Left forelimb (tissue), 1 donor: ENCODE measurements at places on chromosomes 6 and 20.

- DNase-seq, result no peak
Observed at GRCh38 chr6:143952947-143953701, 54.9 kb downstream of the PLAGL1 start.

DNA sequence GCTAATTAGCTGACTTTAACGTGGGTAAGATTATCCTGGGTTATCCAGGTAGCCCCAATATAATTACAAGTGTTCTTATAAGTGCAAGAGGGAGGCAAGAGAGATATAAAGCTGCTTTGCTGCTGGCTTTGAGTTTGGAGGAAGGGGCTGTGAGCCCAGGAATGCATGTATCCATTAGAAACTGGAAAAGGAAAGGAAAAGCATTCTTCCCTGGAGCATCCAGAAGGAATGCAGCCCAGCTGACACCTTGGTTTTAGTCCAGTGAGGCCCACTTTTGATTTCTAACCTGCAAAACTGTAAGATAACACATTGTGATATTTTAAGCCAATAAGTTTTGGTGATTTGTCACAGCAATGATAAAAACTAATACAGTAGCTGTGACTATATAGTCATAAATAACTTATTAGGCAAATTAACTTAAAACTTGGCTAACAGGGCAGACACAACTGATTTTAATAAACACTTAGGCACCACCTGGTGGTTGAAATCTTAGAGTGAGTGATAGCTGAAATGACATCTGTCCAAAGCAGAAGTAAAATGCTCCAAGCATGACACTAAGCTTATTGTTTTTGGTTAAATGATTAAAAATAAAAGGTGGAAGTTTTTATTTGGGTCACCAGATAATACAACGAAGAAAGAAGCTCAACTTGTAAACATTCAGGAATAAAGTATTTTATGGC is 35.6 kb downstream of the ADGRF4 start:
- no peak for DNase-seq

GRCh38 chr6:313917-314316 is 21.6 kb downstream of the DUSP22 start:
- no peak for DNase-seq

DNA sequence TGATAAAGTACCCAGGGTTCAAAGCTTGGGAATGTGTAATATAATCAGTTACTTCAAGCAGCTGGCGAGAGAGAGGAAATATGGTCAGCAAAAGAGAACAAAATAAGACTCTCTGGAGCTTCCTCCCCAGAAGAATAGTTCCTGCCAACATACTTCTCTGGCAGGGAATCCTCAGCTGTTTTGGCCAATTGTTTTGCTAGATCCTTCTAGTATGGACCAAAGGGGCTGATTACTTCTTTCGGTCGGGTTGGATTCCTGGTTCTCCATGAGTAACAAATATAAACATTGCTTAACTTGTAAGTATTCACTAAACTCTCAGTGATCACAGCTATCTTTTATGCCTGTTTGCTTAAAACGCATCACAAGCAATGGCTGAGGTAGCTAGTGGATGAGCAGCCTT is 31.4 kb upstream of the FBXO9 start:
- no peak for DNase-seq

GRCh38 chr6:25485821-25486534 is 166.0 kb upstream of the SCGN start:
- DNase-seq, result no peak

DNA sequence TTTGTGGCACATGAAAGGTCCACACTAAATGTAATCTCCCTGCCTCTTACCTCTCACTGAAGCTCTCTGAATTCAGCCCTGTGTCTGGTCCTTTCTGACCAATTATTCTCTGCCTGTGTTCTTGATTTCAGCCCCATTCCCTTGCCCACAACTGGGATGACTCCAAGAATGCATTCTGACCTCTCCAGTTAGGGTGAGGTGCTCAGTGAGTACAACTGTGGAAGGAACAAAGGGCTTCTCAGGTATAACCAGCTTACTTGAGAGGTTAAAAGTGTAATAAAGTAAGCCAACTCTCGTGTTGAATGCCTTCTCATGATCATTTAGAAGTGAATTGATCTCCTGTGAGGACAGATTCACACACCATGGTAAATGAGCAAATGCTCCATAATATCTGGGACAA is 88.1 kb downstream of the GCLC start:
- no peak for DNase-seq

- no peak for DNase-seq
Observed at GRCh38 chr20:13492001-13492481, 146.7 kb downstream of the TASP1 start.

DNA sequence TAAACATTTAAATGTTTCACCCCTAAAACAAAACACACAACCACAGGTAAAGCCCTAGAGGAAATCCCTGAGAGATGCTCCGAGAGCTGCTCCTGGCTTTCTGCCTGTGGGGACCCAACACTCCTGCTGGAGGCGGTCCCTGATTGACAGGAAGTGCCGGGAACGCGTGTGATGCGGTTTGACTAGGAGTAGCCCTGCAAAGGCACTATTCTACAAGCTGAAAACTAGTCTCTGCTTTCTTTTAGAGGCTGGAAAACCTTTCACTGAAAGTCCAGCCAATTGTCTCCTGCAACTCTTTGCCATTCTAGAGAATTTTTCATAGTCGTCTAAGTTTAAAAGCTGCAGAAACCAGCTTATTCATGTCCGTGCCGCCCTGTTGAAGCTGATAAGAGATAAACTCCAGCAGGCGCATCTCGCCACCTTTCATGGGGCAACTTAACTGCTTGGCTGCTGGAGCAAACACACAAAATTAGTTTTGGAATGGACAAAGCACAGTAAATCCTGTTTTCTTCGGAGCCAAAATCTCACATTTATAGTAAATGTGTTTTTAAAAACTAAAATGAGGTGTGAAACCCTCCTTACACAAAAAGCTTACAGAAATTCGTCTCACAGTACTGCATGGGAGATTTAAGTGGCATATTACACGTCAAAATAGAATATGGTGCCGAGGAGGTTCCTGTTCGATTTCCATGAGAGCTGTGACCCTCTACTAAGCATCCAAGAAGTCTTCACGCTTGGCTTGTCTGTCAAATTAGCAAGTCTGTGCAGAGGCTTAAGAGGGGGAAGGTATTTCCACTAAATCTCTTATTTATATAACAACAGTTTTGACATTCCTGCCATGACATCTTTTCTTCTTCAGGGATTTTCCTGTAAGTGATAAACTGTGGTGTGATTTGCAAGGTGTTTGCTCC is 46.9 kb downstream of the DACT2 start:
- no peak for DNase-seq

DNA sequence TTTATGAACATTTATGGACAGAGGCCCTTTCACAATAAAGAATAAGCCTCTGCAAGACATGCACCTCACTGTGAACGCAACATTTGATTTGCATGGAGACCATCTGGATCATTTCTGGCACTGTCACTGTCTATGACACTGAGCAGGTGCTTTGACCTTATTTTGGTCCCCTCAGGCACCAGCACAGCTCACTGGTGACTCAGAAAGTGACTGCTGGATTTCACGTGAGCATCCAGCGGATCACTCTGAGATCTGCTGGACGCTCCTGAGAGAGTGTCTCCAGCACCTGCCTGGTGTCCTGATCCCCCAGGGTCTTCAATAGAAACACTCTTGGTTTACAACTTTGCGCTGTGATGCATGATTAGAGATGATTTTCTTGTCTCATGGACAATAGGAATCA is 375.7 kb downstream of the TENT5A start:
- no peak for DNase-seq

- DNase-seq, result no peak
Observed at GRCh38 chr6:113697632-113698410, 159.3 kb upstream of the MARCKS start.

- no peak for DNase-seq
Observed at GRCh38 chr6:37047689-37048402, 42.4 kb downstream of the FGD2 start.

- DNase-seq, result no peak
Observed at GRCh38 chr6:46420921-46421638, 70.2 kb downstream of the RCAN2 start.

DNA sequence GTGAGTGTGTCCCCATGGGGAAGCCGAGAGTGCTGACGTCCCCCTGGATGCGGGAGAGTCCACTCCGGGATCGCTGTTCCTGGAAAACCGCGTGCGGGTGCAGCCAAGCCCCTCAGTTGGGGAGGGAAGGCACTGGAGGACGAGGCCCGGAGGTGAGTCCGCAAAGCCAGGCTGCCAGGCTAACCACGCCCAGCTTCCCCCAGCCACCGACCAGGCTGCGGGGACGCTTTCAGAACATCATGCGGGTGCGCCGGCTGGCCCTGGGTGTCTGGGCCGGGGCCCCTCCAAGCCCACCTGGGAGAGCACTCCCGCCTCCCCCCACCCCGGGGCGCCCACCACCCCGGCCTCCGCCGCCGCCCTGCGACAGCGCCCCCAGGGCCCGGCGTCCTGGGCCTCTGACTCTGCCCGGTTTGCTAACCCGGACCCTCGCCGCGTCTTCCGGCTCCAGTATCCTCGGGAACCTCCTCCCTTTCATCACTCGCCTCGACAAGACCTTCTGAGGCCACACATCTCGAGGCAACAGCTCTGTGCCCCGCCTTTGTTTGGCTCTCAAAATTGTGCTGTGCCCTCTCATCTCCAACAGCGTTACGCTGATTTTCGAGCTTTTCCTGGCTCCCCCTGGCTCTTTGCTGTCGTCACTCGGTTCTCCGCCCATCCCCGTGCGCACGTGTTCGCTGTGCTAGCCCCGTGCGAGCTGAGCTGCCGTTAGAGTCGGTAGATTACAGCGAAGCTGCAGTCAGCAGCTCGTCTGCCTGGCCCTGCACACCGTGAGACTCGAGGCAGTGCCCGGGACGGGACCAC is 47.1 kb upstream of the ENTPD6 start:
- DNase-seq, result no peak

DNA sequence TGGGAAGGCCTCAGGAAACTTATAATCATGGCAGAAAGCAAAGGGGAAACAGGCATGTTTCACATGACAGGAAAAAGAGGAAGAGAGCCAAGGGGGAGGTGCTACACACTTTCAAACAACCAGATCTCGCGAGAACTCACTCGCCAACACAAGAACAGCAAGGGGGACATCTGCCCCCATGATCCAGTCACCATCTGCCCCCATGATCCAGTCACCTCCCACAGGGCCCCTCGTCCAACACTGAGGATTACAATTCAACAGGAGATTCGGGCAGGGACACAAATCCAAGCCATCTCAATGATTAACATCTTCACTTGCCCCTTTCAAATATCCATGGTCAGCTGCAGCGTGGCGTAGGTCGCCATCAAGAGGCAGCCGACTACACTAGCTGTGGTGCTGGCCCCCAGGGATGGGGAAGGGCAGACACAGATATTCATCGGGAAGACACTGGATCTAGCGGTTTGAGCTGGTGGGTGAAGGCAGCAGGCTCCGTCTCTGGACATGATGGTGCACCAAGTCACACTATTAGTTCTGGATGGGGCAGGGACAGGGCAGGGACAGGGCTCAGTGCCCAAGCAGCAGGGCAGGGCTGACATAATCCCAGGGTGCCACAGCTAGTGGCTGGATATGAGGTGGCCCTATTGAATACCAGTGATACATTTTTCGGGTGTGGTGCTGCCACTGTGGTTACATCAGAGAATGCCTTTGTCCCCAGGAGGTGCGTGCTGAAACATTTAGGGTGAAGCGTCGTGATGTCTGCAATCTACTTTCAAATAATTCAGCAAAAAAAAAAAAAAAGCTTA is 31.6 kb downstream of the TUBB2B start:
- DNase-seq, result no peak

DNA sequence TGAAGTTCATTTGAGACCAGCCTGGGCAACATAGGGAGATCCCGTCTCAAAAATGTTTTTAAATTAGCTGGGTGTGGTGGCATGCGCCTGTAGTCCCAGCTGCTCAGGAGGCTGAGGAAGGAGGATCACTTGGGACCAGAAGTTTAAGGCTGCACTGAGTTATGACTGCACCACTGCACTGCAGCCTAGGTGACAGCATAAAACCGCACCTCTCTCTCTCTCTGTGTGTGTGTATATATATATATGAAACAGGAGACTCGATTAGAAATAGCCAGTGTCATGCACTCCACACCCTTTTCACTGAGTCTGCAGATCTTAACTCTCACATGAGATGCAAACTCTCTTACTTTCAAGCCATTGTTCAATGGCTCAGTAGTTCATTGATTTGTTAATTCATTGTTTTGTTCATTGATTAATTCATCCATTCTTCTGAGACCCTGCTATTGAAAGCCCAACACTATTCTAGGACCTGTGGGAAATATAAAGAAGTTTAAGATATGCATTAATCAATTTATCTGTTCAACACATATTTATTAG is 52.4 kb upstream of the MRPS10 start:
- DNase-seq, result no peak

GRCh38 chr20:41956338-41957074 is 338.3 kb upstream of the CHD6 start:
- no peak for DNase-seq

GRCh38 chr6:168514216-168514615 is 73.2 kb downstream of the SMOC2 start:
- no peak for DNase-seq

GRCh38 chr6:169215201-169215681 is 38.4 kb downstream of the THBS2 start:
- no peak for DNase-seq

GRCh38 chr20:9331707-9332435 is 182.5 kb upstream of the LAMP5 start:
- no peak for DNase-seq

DNA sequence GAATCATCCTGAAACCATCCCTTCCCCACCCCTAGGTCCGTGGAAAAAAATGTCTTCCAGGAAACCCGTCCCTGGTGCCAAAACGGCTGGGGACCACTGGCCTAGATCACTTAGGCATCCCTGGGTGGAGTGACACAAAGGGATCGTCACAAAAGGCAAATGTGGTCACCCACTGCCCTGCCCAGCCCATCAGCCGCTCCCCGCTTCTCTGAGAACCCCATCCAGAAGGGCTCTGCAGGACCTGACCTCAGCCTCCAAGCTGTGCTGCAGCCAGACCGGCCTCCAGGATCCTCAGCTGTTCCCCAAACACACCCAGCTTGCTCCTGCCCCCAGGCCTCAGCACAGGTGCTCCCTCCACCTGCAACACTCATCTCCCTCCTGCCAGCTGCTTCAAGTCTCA is 61.6 kb downstream of the PREX1 start:
- DNase-seq, result no peak

DNA sequence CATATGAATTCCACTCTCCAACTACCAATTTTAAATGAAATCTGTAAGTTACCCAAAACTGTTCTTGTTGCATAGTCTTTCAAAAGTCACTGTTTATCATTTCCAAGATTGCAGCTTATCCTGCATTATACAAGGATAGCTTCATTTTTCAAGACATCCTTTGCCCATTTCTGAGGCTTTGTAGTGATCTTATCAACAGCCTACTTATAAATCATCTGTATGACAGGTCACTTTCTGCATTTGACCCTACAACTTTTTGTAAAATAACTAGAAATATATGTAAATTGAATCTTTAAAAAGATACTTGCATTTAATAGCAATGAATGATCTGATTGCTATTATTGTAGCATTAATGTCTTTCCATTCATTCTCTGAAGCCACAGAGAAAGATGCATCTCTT is 521.1 kb downstream of the UTRN start:
- no peak for DNase-seq
